ENCODE measurements at places on chromosomes 1 and 21.

DNA sequence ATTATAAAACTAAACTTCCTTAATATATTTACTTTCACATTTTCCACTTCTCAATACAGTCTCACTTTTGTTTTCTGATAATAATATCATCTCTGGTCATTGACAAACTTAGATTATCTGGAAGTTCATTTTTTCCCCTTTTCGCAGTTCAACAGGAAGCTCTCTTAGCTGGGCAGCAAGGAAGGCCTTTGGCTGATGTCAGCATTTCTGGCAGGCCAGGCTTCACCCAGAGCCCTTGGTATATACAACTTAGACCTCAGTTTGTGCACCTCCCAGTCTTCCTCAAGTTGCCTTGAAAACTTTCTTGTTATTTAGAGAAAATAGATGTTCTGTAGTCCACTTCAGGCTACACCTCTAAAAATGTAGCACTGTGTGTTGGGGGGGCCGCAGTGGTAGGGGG, 1103.6 kb downstream of the AMY1C start:
- DNase-seq: no peak

- DNase-seq: no peak
Observed at GRCh38 chr21:34307991-34308532, 55.7 kb upstream of the KCNE2 start.

GRCh38 chr1:68143633-68144032, 88.7 kb downstream of the WLS start:
- DNase-seq: no peak

GRCh38 chr1:47991673-47992072, 5.5 kb downstream of the TRABD2B start:
- no peak for DNase-seq

GRCh38 chr1:106536741-106537140, 519.7 kb upstream of the PRMT6 start:
- DNase-seq: no peak

DNA sequence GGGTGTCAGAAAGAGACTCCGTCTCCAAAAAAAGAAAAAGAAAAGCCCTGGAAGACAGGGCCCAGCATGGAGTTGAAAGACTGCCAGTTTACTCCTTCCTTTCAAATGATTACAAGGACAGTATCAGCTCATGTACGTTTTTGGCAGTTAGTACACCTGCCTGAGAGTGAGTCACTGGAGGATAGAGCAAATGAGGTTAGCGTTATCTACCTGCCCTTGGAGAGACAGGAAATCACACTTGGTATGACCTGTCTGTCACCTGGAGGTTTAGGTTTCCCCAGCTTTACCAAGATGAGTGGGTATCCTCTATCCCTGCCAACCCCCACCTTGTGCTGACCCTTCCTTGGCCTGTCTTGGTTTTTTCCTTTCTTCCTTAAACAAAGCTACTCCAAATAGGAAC, 96.8 kb upstream of the BMP8A start:
- DNase-seq: no peak

GRCh38 chr1:18919956-18920355, 17.6 kb upstream of the ALDH4A1 start:
- DNase-seq: no peak

DNA sequence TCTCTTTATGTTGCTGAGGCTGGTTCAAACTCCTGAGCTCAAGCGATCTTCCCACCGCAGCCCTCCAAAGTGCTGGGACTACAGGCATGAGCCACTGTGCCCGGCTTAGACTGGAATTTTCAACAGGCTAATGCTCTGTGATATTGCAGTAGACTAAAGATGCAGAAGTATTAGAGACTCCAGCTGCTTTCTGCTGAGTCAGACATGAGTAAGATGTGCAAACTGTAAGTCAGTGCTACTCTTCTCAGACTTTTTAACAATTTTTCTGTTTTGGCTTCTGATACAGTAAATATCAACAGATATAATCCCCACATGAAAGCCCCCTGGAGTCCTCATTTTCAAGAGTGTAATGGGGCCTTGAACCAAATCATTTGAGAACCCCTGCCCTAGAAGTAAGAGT, 29.3 kb upstream of the NLRP3 start:
- no peak for DNase-seq

GRCh38 chr1:37858931-37859506, 373 bp downstream of the MTF1 start:
- DNase-seq: no peak

DNA sequence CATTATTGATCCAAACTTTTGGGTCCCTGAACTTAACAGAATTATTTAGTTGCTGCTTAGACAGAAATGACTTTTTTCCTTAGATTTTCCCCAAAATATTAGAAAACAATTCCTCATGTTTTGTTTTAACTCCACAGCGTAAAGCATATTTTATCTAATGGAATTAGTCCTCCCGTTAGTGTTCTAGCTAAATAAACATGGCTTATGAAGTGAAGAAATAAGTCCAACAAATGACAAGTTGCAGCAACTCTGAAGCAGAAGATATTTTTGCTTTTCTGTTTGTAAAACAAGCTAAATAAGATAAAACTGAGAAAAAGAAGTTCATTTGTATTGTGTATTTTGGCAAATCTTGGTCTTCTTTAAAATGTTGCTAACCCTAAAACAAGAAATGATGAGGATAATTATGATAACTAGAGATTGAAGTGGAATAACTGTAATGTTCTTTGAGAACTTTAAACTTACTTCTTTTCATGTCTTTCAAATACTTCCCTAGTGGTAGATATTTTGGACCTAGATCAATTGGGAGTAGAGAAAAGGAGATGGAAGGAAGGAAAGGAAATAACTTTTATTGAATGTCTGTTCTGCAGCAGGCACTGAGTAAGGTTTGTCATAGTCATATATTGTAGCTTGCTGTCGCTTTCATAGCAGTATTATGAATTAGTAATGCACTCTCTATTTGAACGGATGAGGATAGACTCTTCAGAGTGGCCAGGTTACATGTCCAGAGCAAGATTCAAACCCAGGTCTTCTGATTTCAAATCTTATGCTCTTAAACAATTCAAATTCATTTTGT, 12.5 kb downstream of the NFIA start:
- DNase-seq: no peak

- no peak for DNase-seq
Observed at GRCh38 chr1:42765269-42765668, 1.6 kb downstream of the P3H1 start.

DNA sequence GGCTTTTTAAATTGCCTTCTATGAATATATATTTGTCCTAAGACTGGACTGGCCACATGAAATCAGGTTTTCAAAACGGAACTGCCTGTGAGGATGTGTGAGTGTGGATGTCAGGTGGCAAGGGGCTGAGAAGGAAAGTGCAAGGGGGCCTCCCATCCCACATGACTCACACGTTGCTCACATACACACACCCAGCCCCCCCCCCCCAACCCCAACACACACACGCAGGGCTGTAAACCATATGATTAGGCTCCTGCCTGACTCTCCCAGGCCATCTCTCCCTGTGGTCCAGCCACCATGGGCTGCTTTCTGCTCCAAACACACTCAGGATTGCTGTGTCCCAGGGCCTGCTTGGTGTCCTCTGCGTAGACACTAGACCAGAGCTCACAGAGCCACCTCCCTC, 22.4 kb downstream of the DEGS1 start:
- DNase-seq: peak; percentile 45

DNA sequence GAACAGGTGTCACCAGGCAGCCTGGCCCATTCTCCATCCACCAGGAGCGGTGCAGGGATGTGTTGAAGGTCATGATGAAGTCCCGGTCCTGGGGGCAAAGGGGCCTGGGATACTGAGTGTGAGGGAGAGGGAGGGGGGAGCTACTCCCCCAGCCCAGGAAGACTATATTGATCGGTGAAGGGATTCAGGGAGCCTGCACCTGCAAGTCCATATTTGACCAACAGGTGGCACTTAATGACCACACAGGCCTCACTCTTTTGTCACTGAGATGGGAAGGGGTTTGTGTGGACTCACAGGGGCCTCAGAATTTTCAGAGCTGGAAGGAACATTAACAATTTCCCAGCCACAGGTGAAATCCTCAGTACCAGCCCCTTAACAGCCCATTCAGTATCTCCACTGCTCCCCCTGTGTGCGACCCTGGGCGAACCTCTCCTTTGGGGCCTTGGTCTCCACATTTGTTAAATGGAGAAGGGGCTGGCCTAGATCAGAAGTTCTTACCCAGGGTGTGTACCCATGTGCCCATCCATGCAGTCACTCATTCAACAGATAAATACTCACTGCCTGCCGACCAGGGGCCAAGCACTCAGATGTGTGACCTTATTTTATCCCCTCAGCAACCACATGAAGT, 55.6 kb downstream of the NKAIN1 start:
- DNase-seq: no peak

GRCh38 chr1:10495952-10496351, 21.2 kb downstream of the PEX14 start:
- no peak for DNase-seq

GRCh38 chr21:38351961-38352521, 95.2 kb downstream of the KCNJ15 start:
- DNase-seq: peak; percentile 68

DNA sequence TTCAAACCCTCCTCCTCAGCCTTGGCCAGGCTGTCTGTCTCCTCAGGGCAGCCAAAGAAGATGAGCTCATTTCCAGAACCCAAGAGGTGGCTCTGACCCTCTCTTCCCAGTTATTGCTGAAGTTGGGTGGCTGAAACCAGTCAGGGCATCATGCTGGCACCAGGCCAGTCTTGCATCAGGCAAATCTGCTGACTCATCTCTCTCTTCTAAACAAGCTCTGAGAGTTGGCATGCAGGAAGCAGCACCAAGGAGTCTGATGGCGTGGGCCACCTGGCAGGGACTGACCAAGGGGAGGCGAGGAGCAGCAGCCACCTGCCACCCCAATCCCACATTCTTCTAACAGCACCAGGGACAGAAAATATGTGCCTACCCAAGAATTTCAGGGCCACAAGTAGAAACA, 104.8 kb upstream of the ATP1A1 start:
- DNase-seq: peak; percentile 43

- no peak for DNase-seq
Observed at GRCh38 chr1:93964777-93965200, 55.6 kb upstream of the GCLM start.

DNA sequence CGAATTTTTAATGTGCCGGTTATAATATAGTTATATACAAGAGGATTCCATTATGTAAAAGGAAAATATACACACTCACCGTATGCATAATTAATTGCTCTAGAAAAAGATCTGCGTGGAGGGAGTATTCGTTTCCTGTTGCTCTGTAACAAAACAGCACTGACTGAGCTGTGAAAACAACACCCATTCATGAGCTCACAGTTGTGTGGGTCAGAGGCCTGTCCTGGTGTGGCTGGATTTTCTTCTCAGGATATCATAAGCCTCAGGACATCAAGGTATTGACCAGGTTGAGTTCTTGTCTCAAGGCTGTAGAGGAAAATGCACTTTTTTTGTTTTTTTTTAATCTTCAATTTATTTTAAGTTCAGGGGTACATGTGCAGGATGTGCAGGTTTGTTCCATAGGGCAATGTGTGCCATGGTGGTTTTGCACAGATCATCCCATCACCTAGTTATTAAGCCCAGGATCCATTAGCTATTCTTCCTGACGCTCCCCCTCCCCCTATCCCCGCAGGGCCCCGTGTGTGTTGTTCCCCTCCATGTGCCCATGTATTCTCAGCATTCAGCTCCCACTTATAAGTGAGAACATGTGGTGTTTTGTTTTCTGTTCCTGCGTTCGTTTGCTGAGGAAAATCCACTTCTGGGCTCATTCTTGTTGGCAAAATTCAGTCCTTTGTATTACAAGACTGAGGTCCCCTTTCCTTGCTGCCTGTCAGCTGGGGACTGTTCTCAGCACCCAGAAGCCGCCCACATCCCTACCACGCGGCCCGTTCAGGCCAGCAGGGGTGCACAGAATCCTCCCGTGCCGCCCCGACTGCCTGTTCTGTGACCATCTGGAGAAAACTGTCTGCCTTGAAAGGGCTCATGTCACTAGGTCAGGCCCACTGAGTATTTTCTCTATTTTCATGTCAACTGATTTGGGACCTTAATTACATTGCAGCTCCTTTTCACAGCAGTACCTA, 87.4 kb upstream of the ERRFI1 start:
- no peak for DNase-seq

DNA sequence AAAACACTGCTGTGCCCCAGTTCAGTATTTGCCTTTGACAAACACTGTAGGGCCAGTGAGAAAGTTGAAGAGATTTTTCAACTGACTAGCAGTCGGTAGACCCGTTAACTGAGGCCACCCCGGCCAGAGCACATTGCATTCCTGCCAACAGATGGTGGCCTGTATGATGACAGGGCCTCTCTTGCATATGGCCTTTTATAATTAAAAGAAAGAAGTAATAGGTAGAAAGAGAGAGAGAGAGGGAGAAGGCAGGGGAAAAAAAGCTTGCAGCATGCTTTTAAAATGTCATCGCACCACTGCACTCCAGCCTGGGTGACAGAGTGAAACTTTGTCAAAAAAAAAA, 4.7 kb upstream of the C1orf174 start:
- no peak for DNase-seq

- no peak for DNase-seq
Observed at GRCh38 chr1:146051452-146051851, 29.9 kb upstream of the HJV start.

GRCh38 chr1:14761291-14762153, 163.0 kb downstream of the KAZN start:
- DNase-seq: no peak

GRCh38 chr1:4961935-4962645, 307.7 kb downstream of the AJAP1 start:
- no peak for DNase-seq

- DNase-seq: no peak
Observed at GRCh38 chr1:43321331-43321891, 16.2 kb upstream of the MPL start.
